ENCODE measurements at places on chromosomes 2 and 18.
A peak's percentile ranks its signal among the peaks of the same experiment; 100 is the strongest.

DNA sequence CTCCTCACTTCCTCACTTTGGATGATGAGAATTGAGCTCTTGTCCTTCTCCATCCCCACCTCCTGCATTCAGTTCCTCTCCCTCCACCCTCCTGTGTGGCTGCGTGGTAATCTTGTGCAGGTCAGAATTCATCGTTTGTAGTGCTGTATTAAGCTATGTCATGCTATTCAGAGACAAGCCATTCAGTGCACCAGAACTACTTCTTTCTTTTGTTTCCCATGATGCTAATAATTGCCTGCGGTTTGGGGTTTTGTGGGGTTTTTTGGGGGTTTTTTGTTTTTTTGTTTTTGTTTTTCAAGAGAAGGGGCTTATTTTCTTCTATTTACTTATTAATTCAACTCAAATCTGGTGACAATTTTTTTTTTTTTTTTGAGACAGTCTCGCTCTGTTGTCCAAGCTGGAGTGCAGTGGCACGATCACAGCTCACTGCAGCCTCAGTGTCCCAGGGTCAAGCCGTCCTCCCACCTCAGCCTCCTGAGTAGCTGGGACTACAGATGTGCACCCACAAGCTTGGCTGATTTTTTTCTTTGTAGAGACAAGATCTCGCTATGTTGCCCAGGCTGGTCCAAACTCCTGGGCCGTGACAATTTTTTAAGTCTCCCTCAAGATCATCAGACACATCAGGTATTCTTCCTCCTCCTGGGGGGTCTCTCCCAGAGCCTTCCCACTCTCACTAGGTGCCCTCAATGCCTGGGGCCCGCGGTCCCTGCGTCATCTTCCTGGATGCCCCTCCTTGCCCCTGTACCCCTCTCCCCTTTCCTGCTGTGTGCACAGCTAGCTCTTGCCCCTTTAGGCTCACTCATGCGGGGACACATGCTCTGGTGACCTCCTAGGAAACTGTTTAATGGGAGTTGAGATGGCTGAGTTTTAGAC lies 37.8 kb downstream of the MAL start:
- no peak for DNase-seq

- DNase-seq = no peak
Observed at GRCh38 chr2:120305937-120306490, 39.9 kb upstream of the INHBB start.

DNA sequence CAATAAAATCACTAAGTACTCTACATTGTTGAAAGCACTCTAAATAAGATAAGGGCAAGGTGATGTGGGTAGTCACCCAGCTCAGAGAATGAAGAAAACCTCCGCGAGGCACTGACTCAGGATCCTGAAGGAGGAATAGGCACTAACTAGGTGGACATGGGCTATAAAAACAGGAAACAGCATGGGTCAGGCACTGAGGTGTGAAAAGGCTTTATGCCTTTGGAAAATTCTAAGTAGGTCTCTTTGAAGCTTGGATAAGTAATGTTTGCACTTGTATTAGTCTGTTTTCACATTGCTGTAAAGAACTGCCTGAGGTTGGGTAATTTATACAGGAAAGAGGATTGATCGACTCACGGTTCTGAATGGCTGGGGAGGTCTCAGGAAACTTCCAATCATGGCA lies 161.6 kb downstream of the EPHA4 start:
- no peak for DNase-seq

DNA sequence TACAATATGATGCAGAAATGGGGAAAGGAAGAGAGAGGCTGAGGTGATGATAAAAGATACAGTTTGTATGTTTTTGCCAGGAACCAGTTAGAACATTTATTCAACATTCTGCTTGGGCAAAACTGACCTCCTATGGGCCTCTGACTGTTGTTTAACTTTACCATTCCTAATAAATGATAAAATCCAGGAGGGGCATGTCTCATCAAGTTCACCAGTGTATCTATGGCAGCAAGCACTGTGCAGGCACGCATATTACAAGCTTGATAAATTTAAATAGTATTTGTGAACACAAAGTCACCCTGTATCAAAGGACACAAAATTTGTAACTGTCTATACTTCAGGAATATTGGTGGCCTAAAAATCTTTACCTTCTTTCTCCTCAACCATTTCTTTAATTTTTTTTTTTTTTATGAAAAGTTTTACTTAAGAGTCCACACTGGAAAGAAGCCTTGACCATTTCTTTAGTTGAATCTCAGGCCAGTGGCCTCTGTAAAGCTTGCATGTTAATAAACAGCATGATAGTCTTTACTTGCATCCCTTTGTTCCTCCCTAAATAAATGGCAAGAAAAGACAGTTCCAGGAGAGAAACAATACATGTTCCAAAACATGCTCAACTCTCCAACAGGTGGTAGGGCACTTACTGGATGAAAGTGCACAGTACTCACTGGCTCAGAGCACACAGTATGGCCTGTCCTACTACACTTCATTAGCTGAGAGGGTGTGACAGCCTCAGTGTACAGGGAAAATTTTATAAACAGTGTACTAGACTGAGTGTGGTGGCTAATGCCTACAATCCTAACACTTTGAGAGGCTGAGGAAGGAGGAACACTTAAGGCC lies 52.3 kb downstream of the SOS1 start:
- DNase-seq = no peak

- no peak for DNase-seq
Observed at GRCh38 chr2:68721482-68722101, 13.0 kb upstream of the ARHGAP25 start.

- no peak for DNase-seq
Observed at GRCh38 chr2:11008773-11009172, 97.0 kb downstream of the KCNF1 start.

GRCh38 chr2:224570328-224570993 lies 14.7 kb downstream of the CUL3 start:
- DNase-seq = no peak

DNA sequence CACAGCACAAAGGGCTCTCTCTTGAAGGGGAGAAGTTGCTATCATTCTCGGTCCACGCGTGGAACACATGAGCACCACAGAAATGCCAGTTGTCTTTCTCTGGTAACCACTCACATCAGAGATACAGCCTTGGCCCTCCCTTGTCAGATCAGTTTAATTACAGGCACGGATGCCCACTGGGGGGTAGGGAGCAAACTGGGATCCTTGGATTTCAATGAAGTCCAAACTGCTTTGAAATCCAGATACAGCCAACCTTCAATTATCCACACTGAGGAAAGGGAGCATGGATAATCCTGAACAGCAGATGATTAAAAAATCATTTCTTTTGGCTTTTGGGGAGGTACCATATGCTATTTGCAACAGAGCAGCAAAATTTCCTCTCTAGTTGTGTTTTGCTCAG lies 63.7 kb upstream of the DAPL1 start:
- DNase-seq = no peak

DNA sequence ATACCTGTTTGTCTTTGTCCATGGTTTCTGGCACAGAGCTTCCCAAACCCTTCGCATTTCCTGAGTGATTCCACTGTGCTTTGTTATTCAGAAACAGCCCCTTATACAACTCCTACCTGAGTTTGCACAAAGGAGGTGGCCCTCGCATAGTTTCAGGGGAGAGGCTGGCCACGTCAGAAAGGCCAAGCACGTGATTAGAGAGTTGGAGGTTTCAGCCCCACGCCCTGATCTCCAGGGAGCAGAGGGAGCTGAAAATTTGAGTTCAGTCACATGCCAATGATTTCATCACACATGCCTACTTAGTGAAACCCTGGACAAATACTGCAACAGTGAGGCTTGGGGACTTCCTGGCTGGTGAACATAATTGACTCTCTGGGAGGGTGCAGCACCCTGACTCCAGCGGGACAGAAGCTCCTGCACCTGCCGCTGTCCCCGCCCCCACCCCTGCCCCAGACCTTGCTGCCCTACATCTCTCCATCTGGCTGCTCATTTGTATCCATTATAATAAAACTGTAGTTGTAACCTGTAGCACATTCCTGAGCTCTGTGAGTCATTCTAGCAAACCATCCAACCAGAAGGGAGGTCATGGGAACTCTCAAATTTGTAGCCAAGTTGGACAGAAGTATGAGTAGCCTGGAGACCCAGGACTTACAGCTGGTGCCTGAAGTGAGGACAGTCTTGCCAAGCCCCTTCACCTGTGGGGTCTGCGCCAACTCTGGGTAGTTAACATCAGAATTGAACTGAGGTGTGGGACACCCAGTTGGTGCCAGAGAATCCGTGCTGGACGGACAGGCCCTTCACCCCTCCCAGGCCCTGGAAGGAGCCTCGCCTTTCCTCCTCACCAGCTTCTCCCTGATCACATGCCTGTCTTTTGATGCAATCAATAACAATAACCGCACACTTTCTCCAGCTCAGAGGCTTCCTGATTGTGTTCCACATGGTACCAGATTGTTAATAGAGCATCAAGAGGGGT lies 224.3 kb downstream of the ANAPC1 start:
- DNase-seq = peak; percentile 82

DNA sequence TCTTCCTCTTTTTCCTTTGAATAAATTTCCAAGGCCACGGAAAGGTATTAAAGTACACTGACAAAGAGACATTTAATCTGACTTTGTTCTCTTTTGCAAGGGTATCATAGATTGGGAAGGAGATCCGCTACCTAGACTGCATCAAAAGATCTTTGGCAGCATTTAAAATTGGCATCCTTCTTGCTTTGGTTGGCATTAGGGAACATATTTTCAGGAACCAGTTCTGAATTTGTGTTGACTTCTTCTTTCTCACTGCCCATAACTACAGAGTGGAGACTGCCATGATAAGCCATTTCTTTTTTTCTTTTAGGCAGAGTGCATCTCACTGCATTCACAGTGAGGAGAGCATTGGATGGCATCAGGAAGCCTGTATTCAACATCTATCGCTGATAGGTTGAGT lies 83.4 kb downstream of the DOCK10 start:
- DNase-seq = no peak

- no peak for DNase-seq
Observed at GRCh38 chr2:205770577-205770976, 88.3 kb downstream of the NRP2 start.

DNA sequence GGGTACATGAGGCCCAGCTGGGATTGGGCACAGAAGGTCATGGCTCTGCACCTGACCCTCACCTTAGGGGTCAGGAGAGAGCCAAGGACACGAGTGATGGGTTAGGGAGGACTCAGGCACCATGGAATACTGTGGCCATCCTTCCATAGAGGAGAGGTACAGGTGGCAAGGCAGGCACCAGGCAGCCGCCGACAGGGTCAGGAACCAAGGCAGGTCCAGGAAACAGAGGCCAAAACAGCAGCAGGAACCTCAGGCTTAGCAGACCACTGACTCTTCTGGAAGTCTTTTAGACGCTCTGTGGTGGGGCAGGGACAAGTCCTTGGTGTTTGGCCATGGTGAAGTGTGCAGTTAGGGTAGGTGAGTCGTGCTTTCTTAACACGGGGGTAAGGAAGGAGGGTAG lies 128.0 kb downstream of the NEDD4L start:
- DNase-seq = no peak

GRCh38 chr18:79515331-79515730 lies 119.6 kb downstream of the NFATC1 start:
- no peak for DNase-seq

DNA sequence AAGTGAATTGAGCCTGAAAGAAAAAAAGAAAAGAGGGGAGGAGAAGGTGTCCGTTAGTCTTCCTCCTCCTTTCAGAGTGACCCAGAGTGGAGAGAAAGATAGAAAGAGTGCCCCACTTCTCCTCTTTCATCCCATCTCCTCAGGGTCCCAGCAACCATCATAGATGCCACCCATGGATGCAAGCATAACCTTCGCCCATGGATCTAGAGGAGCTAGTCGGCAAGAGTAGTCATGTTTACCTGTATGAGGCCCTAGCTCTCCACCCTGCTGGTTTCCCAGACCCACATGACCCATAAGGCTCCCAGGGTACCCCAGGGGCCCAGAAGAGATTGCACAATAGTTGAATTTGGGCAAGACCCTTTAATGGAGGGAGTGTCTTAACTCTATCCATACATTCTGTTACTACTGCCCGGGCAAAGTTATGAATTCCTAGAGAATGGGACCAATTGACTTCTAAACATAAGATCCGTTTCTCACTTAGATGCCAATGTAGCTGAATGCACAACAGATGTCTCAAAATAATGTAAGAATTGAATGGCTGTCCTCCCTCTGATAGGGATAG lies 56.1 kb upstream of the CDCA7 start:
- no peak for DNase-seq

GRCh38 chr18:13464432-13465123 lies 246.0 kb downstream of the LDLRAD4 start:
- DNase-seq = no peak

- DNase-seq = no peak
Observed at GRCh38 chr18:50622865-50623393, 63.0 kb downstream of the MAPK4 start.

GRCh38 chr2:9770006-9770307 lies 73.3 kb upstream of the TAF1B start:
- DNase-seq = no peak

DNA sequence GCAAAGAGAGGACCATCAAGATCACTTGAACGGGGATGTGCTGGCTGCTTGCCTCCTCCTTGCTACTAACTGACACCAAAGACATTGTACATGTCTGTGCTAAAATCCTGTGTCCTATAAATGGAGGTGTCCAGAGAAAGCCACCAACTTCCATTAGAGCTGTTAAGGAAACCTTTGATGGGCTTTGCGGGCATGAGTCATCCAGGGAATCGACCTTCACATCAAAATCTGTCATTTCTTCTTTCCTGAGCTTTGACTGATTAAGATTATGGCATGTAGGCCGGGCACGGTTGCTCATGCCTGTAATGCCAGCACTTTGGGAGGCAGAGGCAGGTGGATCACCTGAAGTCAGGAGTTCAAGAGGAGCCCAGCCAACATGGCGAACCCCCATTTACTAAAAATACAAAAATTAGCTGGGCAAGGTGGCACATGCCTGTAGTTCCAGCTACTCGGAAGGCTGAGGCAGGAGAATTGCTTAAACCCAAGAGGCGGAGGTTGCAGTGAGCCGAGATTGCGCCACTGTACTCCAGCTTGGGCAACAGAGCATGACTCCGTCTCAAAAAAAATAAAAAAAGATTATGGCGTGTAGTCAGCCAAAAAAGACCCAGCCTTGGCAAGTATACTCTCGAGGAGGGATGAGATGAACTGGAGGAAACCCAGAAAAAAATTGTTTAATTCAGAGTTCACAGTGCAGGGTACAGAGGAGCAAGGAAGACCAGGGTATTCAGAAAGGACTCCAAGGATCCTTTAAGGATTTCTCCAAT lies 115.8 kb downstream of the CABLES1 start:
- no peak for DNase-seq

DNA sequence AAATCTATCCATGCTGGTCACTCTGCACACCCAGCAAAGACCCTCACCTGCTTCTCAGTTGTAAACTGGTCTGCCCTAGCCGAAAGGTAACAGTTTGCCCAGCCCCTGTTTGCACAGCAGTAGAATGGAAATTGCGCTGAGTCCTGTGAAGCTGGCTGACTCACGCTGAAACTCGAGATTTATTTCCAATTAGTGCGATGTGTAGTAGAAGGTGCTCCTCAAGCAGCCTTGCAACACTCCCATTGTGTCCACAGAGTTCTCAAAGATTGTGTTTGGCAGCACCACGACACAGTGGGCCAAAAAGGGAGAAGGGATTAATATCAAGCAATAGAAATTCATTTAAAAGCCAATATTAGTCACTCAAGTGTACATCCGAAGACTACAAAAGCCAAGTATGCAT lies 21.7 kb upstream of the APCDD1 start:
- no peak for DNase-seq

GRCh38 chr2:197071790-197072436 lies 145.4 kb upstream of the PGAP1 start:
- no peak for DNase-seq

Measured in GM04503 (cell line).